NCI-H1092 (cell line): ENCODE measurements at places on chromosomes 3 and 15.

- no peak for DNase-seq
These were observed 25.2 kb downstream of the NMNAT3 start for GRCh38 chr3:139652561-139652960.

- no peak for DNase-seq
These were observed 285.1 kb upstream of the STAC start for GRCh38 chr3:36095238-36095637.

DNA sequence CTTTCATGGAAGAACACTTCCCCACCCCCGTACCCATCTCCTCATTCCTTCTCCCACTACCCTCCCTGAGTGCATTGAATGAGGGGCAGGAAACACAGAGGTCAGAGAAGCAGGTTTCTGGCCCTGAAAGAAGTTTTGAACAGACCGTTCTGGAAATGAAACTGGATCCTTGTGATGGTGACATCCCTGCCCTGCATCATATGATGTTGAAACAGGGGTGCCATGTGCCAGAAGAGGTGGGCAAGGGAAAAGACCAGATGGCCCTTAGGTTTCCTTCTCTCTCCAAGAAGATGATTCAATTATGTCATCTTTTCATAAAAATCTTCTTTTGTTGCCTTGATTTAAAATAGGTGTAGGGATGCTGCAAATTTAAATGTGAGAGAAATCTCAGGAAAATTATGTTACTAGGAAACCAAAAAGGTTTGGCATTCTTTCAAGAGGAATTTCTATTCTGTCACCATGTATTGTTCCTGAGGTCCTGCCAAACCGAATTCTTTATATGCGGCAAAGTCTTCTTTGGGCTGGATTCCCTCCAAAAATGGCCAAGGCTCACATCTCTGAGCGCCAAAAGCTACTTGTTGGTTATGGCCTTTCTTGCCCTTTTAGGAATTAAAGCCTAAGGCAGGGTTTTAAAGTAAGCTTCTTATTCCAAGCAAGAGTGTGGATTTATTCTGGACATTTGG, 19.9 kb upstream of the TNFAIP8L3 start:
- DNase-seq = no peak

DNA sequence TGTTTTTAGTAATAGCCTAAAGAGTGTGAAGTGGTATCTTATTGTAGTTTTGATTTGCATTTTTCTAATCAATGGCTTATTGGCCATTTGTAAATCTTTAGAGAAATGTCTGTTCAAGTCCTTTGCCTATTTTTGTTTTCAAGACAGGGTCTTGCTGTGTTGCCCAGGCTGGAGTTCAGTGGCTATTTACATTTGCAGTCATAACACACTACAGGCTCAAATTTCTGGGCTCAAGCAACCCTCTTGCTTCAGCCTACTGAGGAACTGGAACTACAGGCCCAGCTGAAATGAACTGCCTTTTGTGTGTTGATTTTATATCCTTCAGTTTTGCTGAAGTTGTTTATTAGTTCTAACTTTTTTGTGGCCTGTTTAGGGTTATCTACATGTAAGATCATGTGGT, 27.9 kb downstream of the BSN start:
- no peak for DNase-seq

DNA sequence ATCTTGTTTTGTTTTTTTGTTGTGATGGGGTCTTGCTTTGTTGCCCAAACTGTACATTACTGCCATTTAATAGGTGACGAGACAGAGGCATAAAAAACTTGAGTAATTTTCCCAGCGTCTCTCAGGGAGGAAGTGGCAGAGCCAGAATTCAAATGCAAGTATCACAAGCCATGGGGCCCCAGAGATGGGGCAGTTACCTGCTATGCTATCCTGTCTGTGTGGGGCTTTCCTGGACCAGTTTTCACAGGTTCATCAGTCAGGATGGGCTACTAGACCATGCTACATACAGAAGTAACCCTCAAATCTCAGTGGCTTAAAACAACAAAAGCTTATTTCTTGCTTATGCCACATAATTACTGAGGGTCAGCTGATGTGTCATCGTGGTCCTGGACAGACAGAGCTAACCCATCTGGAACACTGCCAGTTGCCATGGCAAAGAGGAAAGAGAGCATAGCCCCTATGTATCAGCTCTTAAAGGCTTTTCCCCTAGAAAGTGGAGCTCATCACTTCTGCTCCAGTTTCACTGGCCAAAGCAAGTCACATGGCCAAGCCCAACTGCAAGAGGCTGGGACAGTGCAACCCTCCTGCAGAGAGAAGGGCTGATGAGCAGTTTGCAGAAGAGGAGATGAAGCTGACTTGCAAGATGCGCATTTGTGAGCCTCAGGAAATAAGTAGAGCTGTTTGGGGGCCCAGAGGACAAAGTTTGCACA, 31.7 kb upstream of the SYNM start:
- no peak for DNase-seq

DNA sequence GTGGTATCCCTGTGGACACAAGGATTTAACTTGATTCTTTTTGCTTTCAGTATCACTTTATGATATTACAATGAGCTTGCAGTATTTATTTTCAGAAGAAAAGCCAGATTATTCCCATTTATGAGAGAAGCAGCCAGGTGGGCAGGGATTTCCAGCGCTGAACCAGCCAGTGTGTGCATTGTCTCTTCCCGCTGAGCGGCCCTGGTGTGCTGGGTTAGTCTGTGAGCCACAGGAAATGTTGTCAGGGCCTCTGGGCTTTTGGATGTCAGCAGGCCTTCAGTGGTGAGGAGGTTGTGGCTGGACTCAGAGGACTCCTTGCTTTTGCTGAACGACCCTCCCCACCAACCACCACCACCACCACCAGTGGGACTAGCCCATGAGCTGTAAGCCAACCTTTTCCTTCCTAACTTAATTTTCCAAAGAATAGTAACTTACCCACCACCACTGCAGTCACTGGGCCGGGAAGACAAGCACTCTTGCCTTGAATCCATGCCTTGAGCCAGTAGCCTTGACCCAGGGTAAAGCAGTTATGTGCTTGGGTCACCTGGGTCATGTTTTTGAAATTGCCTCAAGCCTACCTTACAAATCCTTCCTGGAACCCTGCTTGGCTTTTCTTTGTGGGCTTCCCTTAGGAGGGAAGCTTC, 33.1 kb downstream of the FLNB start:
- no peak for DNase-seq

- no peak for DNase-seq
These were observed 147.9 kb upstream of the DPH6 start for GRCh38 chr15:35693886-35694285.

DNA sequence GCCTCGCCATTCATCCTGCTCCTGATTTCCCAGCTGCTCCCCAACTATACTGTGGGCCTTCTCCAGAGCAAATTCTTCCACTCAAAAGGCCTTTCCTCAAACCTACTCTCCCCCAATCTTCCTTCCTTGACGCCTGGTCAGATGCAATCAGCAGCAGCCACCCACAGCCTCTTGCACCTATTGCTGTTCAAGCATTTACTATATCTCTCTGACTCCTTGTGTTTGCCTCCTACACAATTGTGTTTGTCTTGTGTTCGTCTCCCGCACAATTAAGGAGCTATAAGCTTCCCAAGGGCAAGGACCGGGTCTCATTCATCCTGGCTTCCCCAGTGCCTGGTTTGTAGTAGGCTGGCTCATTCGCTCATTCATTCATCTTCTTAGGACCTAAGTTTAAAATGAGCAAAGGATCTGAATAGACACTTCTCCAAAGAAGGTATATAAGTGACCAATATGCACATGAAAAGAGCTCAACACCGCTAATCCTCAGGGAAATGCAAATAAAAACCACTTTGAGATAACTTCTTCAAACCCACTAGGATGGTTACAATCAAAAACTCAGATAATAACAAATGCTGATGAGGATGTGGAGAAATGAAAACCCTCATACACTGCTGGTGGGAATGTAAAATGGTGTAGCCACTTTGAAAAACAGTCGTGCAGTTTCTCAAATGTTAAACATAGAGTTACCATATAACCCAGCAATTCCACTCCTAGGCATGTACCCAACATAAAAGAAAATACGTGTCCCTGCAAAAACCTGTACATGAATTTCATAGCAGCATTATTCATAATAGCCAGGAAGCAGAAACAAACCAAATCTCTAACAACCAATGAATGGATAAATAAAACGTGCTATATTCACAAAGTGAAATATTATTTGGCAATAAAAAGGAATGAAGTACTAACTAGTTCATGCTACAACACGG, 31.0 kb downstream of the MEGF11 start:
- DNase-seq = no peak

DNA sequence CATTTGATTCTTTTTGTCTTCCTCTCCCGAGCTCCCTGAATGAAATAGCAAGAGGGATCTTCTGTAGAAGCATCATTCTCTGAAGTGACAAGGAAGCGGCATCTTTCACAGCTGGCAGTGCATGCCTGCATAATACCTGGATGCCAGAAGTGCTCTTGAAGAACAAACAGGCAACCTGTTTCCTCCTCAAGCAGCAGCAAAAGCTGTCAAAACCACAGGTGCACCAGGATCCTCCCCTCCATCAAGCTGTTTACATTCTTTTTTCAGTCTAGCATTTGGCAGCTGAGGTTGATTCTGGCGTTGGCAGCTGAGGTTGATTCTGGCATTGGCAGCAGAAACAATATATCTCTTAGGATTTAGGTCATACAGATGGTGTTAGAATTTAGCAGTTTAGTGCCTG, 979.0 kb downstream of the TUSC7 start:
- DNase-seq = peak; percentile 86

DNA sequence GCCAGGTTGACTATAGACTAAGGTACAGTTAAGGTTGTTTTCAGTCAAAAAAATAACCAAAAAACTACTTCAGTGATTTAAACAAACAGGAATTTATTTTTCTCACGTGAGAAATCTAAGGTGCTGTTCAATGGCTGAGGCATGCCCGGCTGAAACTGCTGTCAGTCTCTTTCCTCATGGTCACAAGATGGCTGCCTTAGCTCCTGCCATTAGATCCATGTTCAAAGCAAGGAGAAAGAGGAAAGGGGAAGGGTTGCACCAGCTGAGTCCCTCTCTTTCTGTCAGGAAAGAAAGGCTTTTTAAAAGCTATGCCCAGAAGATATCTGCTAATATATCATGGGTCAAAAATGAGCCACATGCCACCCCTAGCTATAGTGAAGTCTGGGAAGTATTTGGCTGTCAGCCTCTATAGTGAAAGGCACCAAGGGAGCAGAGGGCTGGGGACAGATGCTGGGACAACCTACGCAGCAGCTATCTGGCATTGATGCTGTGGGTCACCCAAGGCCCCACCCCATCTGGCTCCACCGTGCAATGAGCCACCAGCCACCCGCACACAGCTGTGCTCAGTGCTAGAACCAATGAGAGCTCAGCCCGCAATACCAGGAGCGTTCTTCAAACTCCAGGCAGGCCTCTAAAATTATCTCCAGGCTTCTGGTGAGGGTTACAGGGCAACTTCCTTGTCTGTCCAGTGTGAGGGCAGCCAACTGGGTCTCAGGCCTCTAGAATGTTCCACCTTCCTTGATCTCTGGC, 64.7 kb upstream of the GATA2 start:
- no peak for DNase-seq

- DNase-seq = no peak
These were observed 6.8 kb upstream of the RTP2 start for GRCh38 chr3:187709155-187709554.

- no peak for DNase-seq
These were observed 72.4 kb upstream of the FOXB1 start for GRCh38 chr15:59931646-59932261.

DNA sequence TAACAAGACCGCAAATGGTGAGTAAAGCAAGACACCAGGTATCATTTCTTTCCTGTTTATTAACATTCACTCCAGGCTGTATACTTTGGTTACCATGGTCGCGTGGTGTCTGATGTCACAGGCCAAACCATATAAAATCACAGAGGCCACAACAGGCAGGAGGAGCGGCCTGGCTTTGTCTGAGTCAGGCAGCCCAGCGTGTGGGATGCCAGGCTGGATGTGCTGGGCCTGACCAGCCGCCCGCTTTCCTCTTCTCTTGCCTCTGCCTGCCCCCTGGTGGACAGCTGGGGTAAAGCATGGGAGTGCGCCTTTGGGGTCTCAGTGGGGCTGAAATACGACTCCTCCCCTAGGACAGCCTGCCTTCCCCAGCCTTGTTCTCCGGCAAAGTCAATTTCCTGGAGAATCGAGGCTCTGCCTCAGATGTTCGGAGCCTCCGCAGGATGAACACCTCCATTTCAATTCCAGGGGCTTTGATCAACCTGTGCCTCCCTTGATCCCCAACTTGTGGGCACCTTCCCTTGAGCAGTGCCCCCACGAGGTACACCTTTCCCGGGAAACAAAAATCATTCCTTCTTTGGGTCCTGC, 78.2 kb downstream of the CCNL1 start:
- no peak for DNase-seq

DNA sequence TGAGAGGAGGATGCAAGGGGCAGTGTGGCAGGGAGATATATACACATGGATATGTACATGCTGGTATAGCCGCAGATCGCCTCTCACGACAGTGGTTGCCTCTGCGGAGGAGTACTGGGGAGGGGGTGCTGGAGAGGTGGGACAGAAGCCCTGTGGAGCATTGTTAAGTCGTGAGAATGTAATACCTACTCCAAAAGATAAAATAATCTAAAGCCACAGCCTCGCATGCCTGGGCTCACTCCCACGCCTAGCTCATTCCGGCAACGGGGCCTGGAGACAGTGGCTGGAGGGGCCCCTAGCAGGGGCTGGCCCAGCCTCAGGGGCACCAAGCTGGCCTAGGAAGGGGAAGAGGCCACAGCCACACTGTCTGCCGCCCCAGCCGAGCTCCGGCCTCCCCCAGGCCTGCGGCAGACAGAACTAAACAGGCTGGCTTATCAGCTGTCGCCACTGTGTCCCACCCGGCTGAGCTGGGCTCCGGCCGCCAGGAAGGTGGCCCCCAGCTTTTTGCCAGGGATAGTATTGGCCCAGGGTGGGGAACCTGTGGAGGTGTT, 65.1 kb upstream of the LCTL start:
- no peak for DNase-seq

DNA sequence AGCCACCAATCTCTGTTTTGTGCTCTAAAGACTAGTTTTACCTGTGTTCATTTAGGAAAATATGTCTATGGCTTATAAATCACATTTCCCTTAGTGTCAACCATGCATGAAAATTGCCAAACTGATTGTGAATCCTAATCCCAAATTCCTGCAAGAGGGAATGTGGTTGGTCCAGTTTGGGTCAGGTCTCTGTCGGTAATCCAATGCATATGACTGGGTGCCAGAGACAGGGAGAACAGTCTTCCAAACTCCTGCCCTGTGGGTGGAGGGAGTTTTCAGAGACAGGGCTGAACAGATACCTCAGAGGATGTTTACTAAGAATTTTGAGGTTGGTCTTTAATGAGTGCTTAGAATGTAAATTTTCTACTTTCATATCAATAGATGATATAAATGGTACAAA, 300.5 kb upstream of the ARL6 start:
- DNase-seq = no peak

- DNase-seq = no peak
These were observed at the start of gene SST for GRCh38 chr3:187669675-187670504. Gene SST (minus strand): TSS chr3:187670394. CDS start chr3:187670291, 103 bp downstream.
